ENCODE measurements at places on chromosomes 16 and 17. TPM values are rescaled to one million over a fixed set of nuclear protein-coding genes. Genes with fewer than 3 reads are reported as not detected.

GRCh38 chr17:30969989-30970830, 629 bp upstream of the RNF135 start:
- DNase-seq = peak; percentile 32

- no peak for DNase-seq
Observed at GRCh38 chr17:3907483-3908216, 8.6 kb downstream of the P2RX1 start.

DNA sequence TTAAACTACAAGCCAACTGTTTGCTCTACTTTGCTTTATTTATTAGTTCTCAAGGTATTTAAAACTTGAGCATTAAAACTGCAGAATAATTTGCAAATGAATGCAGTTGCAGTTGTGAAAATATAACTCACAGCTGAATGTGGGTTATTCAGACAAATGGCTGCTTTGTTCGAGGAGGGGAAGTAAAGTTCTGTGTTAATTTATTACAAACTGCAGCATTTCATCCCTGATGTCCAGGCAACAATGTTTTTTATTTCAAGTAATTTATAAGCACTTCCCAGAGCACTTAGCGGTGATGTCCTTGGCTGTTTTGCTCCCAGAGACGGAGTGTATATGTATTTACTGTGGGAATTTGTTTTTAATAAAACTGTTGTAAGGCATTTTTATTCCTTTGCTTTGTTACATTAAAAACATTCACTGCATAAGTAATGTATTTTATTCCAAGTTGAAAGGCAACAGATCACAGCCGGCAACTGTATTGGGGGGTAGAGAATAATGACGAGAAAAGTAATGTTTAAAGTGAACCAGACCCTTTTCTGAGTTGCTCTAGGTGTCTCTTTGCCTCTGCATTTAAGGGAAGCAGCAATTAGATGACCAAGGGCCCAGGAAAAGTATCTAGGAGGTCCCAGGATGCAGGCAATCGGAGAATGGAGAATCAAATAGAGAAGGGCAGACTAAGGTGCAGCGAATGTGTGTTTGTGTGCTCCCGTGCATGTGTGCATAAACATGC, 291.2 kb upstream of the SALL1 start:
- DNase-seq = no peak

ZACN gene
- 0.18 TPM for total RNA-seq

Measured in activated CD8-positive, alpha-beta T cell treated with anti-CD3 and anti-CD28 coated beads, Interleukin-2, amount 10 ng/mL, durations not matched to agents 7 days and 5 days (primary cell).